ENCODE measurements at places on chromosomes 1 and 21. TPM values are rescaled to one million over a fixed set of nuclear protein-coding genes. Genes with fewer than 3 reads are reported as not detected.
A peak's percentile ranks its signal among the peaks of the same experiment; 100 is the strongest.

GRCh38 chr1:177346790-177347359, 176.1 kb downstream of the BRINP2 start:
- DNase-seq = no peak

DNA sequence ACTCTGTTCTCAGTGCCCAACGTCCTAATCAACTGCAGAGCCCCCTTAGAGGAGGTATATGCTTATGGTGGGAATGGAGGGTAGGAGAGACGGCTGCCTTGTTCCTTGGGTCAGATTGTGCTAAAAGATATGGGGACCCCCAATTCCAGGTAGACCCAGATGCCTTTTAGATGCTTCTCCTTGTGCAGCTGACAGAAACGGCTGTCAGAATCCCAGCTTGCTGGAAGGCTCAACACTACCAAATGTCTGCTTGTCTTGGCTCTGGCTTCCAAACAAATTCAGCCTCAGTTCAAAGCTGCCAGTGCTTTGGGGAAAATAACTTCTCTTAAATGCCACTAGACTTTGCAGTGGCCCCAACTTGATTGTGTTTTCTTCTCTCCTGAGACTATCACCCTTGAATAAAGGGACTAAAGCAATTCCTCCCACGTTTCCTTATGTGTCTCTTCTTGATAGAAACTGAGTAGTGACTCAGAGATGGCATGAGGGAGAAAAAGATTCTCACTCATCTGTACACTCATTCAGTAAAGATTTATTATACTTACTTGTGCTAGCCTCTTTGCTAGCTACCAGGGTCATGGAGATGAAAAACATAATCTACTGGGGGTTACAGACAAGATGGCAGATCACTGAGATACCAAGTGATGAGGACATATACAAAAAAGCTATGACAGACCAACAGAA, 3.4 kb upstream of the RNF19B start:
- DNase-seq = peak; percentile 77

- no peak for DNase-seq
These were observed 35.9 kb downstream of the LYPLAL1 start for GRCh38 chr1:219209578-219209977.

GRCh38 chr1:108071601-108072000, 106.6 kb upstream of the VAV3 start:
- no peak for DNase-seq

- DNase-seq = no peak
These were observed 10.0 kb upstream of the TTC39A start for GRCh38 chr1:51340380-51340779.

GRCh38 chr1:150150133-150151021, 661 bp downstream of the PLEKHO1 start:
- no peak for DNase-seq

DNA sequence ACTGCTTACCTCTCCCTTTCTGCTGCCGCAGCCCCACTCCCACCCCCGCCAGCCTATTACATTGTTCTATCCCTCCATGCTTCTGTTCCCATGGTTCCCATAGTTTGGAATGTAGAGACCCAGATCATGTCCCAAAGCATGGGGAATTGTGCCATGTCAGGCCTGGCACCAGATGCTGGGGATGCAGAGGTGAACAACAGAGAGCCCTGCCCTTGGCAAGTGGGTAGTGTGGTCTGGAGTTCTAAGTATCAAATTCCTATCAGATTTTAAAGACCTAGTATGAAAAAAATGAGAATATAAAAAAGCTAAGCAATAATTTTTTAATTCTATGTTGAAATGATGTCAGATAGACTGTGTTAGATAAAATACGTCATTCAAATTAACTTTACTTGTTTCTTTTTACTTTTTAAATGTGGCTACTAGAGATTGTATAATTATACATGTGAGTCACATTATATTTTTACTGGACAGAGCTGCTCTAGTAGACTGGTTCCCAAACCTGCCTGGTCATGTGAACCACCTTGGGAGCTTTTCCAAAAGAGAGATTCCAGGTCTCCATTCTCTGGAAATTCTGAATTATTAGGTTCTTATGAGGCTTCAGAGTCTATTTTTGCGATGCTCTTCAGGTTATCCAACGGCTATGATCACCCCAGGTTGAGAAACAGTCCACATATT, 113.0 kb upstream of the DAB1 start:
- no peak for DNase-seq

- no peak for DNase-seq
These were observed 10.9 kb upstream of the HES5 start for GRCh38 chr1:2540816-2541492.

GRCh38 chr1:9350013-9350908, 57.6 kb downstream of the SPSB1 start:
- peak; percentile 65 for DNase-seq

DNA sequence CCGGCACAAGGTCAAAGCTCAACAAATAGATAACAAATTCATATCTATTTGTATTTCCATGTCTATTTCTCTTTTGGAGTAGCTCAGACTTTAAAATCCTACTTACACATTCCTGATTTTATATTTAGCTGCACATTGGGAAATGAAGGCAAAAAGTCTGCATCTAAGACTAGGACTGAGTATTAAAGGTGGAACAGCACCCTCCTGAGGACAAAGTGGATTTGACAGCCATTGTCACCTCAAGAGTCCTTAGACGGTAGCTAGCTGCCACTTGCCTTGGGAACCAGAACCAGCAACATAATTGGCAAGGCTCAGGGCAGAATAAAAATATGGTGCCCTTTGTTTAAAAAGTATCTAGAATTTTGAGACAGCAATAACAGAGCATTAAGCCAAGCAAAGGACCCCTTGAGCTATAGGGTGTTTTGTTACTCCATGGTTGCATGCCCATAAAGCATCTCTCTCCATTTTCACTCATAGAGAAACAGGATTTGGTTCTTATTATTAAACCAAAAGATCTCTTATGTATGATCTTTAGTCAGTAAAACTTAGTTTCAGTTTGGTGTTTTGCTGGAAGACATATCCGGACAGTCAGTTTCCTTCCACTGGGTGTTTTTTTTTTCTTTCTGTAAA, 30.0 kb upstream of the SGIP1 start:
- DNase-seq = peak; percentile 81

Gene CELA2A
- not detected for total RNA-seq

Gene CLDN8
- total RNA-seq = not detected

Gene ARHGEF10L
- 5.0 TPM for total RNA-seq

Gene B3GALT2
- total RNA-seq = 5.8 TPM

Gene PAQR6
- total RNA-seq = not detected

Gene TMIGD3
- total RNA-seq = not detected

Gene NUF2
- 18.5 TPM for total RNA-seq

Gene C8B
- not detected for total RNA-seq

Gene ATAD3B
- total RNA-seq = 13.8 TPM

Gene ADCY10
- under 0.01 TPM for total RNA-seq

Gene COG2
- total RNA-seq = 17.8 TPM

All from IMR-90 (cell line).